LoVo (cell line): ENCODE measurements at places on chromosomes 6 and 20.
A peak's percentile ranks its signal among the peaks of the same experiment; 100 is the strongest.

GRCh38 chr6:20433929-20434328 lies 32.2 kb downstream of the E2F3 start:
- no peak for DNase-seq

- DNase-seq, result no peak
Observed at GRCh38 chr20:63500902-63501817, 2.3 kb upstream of the EEF1A2 start.

DNA sequence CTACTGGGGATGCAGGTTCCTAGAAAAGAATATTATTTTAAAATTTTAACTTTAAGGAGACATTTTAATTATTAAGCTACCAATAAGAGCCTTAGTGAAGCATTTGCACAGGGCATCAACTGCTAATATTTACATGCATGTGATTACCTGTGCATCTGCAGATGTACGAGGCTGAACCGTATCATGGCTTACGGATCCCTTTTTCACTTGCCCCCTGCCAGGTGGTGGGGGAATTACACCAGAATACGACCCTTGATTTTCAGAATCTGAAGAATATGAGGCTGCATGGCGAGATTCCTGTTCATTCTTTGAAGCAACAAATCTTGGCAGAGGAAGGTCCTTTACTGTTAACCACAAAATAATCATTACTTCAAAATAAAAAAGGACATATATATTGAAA lies 42.7 kb downstream of the REPS1 start:
- DNase-seq, result no peak

GRCh38 chr6:124928851-124929250 lies 33.4 kb upstream of the RNF217 start:
- DNase-seq, result no peak

DNA sequence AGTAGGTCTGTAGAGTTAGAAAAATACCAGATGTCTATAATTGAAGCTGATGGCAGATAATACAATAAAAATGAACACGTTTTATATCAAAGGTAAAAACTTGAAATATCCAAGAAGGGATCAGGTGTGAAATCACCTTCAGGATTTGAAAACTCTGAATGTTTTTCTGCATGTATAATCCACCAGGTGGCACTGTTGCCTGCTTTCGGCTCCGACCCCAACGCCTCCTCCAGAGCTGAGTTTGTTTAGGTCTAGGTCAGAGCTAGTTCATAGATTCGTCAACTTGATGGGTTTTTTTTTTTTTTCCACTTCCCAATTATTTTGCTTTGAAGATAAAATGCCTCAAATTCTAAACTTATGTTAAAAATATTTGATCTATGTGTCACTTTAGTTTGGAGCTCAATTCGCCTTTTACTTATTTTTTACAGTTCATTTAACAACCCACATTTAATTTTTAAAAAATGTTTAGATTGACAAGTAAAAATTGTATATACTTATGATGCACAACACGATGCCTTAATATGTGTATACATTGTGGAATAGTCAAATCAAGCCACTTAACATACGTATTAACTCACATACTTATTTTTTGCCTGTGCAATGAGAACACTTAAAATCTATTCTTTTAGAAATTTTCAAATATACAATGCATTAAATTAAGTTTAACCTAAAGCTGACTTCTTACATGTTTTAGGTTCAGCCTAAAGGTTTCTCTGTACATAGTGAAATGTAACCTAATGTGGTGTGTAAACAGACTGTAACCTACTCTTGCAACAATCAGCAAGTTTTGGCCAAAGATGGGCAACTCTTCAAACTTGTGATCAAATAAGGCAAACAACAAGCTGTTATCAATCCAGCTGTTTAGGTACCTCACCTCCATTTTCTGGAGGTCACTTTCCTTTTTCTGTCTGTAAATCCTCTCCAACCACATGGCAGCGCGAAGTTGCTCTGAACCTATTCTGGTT lies 39.4 kb upstream of the ENPP4 start:
- DNase-seq, result peak; percentile 72

- no peak for DNase-seq
Observed at GRCh38 chr6:106967936-106968555, 6.5 kb downstream of the CD24 start.

DNA sequence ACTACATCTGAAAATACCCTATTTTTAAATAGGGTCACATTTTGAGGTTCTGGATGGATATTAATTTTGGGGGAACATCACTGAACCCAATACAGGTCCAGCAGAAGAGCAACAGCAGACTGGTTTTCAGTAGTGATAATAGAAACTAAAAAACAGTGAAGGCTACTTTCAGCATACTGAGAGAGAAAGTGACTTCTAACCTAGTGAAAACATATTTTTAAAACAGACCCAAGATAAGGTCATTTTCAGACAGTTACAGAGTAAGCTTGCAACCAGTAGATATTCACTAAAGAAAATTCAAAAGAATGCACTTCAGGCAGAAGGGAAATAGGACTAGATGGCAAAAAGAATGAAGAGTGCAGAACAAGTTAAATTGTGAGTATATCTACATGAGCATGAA lies 42.0 kb upstream of the TMEM244 start:
- DNase-seq, result no peak

DNA sequence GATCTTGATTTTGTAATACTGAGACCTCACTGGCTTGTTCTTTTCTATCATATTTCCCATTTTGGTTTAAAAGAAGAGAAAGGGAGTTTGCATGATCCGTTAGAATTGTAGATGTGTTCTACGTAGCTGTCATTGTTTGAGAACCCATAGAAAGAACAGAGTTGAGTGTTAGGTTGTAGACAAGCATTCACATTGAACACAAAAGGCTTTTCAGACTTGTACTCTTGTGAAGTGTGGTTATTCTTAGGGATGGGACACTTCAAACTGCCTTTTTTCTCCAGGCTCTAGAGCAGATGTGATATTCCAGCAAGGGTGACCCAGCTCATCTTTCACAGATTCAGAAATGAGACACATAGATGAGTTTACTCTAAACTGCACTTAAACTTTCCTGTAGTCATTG lies 19.9 kb downstream of the FOXO3 start:
- no peak for DNase-seq

GRCh38 chr6:8655670-8656454 lies 220.5 kb upstream of the SLC35B3 start:
- DNase-seq, result no peak

GRCh38 chr6:100818066-100818465 lies 63.1 kb downstream of the ASCC3 start:
- no peak for DNase-seq

DNA sequence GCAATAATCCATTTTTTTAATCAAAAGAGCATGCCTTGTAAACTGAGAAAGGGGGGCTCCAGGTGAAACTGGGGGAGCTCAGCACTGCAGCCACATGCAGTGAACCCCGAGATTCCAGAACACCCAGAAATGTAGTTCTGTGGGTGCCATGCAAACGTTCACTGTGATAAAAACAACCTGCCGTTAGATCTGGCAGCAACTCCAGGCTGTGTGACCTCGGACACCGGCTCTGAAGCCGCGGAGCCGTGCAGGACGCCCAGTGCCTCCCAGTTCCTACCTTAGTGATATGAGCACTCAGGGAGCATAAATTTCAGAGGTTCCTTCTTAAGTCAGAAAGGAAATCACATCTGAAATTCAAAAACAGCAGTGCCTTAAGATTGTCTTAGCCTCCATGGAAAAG lies 85.4 kb upstream of the THBS2 start:
- no peak for DNase-seq

- no peak for DNase-seq
Observed at GRCh38 chr20:41998539-41999341, 380.6 kb upstream of the CHD6 start.

GRCh38 chr6:115573861-115574260 lies 486.8 kb downstream of the FRK start:
- no peak for DNase-seq

DNA sequence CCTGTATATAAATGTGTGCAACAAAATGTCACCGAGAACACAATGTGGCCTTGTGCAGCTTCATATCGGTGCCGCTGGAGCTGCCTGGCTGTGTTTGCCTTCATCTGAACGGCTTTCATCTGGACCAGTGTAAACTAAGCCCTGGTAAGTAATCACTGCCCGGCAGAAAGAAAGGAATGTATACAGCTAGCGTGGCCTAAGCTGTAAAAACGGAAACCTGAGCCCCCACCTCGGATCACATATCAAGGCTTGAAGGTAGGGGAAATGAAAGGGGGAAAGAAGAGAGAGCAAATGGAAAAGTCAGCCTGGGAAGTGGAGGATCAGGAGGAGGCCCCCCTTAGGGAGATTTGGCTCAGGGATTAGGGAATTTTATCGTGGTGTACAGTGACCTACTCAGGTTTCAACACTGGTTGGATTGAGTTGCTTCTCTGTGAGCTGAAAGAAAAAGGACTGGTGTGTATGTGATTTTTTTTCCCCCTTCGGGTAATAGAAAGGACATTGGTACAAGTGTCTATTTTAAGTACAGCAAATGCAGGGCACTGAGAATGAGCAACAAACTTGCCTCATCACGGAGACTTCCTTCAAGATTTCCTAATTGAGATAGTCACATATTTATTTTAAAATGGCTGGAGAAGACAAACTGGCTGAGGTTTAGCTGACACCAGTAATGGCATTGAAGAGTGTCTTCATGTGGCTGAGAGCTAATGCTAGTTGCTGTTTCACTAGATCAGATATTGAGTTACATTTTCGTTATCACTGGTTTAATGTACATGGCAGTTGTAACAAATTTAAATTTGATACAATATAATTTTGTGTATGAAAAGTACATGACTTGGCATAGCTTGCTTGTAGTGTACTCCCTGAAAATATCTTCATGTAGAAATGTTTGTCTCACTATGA lies 3.5 kb downstream of the SOBP start:
- DNase-seq, result no peak

GRCh38 chr6:12572896-12573827 lies 143.4 kb upstream of the PHACTR1 start:
- DNase-seq, result peak; percentile 53

- DNase-seq, result no peak
Observed at GRCh38 chr20:13418263-13419229, 197.5 kb downstream of the ISM1 start.

DNA sequence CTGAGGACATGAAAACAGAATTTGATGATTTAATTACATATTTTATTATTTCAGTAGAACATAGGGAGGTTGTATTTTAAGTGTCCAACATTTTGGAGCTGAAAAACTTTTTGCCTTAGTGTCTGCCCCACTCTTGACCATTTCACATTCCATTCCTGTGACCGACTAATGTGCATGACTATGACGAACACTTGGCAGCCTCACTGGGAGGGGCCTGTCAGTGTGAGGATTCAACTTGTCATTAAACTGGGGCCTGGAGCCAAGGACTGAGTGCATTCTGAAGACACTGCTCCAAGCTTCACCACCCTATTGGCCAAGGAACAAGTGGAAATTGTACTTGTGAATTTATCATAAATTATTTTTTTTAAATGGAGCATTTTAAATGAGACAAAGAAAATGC lies 661.3 kb downstream of the BCKDHB start:
- DNase-seq, result peak; percentile 15

GRCh38 chr6:136076496-136076895 lies 173.6 kb downstream of the MTFR2 start:
- no peak for DNase-seq

DNA sequence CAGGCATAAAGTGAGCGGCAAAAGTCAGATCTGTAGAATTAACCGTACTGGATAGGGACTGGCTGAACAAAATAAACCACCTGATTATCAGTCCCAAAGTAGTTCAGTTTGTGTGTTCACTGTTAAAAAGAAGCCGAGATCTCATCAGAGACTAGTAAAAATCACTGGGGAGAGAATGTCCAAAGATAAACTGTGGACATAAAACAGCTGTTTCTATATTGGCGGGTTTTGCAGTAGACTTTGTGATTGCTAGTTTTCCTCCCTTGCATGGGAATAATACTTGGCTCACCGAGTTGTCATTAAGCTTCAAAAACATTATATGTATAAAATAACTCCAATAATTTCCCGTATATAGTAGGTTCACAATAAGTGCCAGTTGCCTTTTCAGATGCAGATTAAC lies 114.2 kb upstream of the ID4 start:
- DNase-seq, result no peak

DNA sequence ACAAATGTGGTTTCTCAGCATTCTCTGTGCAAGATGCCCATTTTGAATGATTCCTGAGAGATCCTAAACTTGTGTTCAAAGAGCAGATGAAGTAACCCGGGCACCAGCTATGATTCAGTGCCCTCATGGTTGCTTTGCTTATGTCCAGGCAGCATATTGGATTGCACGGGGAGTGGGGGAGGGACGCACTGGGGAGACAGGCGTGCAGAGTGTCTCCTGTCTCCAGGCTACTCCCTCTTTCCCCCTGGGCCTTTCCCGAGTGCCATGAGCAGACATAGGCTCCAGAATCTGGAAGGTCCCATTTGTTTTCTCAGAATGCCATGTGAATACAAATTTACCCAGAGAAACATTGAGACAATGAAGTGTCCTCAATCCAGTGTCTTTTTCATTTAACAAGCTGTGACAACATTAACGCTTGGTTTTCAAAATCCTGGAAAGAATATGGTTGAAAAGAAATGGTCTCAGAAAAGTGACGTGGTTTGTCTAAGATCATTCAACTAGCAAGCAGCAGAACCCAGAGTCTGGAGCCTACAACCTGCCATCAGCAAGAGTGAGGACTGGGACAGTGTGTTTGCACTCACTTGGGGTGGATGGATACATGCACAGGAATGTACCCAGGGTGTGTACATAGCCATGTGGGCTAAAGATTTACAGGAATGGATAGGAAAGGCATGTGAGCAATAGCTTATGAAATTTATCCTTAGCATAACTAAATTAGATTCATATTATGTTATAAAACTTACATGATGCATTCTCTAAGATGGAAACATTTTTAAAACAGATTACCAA lies 4.2 kb downstream of the SYNDIG1 start:
- DNase-seq, result no peak

DNA sequence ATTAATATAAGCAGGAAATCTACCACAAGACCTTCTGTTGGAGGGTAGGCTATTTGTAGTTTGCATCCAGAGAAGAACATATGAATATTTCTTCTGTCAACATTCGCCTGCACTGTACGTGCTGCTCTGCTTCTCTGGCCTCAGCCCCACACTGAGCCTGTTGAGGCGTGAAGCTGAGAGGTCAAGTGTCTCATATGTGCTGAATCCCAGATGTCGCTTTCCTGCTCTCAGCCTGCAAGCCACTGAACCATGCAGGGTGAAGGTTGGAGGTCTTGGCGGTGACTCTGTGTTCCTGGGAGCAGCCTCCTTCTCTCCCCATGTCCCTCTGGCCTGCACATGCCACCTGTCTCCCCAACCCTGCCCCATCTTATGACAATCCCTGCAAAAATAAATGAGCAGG lies 83.6 kb downstream of the TMEM170B start:
- no peak for DNase-seq

GRCh38 chr6:45647341-45648261 lies 269.9 kb upstream of the SUPT3H start:
- DNase-seq, result no peak

- no peak for DNase-seq
Observed at GRCh38 chr20:63639093-63639975, 12.4 kb upstream of the GMEB2 start.

- DNase-seq, result no peak
Observed at GRCh38 chr6:50654155-50654554, 59.2 kb upstream of the TFAP2D start.
